ENCODE measurements at places on chromosomes 7 and 10.

GRCh38 chr10:7235376-7235775 lies 175.5 kb downstream of the SFMBT2 start:
- DNase-seq, result no peak

DNA sequence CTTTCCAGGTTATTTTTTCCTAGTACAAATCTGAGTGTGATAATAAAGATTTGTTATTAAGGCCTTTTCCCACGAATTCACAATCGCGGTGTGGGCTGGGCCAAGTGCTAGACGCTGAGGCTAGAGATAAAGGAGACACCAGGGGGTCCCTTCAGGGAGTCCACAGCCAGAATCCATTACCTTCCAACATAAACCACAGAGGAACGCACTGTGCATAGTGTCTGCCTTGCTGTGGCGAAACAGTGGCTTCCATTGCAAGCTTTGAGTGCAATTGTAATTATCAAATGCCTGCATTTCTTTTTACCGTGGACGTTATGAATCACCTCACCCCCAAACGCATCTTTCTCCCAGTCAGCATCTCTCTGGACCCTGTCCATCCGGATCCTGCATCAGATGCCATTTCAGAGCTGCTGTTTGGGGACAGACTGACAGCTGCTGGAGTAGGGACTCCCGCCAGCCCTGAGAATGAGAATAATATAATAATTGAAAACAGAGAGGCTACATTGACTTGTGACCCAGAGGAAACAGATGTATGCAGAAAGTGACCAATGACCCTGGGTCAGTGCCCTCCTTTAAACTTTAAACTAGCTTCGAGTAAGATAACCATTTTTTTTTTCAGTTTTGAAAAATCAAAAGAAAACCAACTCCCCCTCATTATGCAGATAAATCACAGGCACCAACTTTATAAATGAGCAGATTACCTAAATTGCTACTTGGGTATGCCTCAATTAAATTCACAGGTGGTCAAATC lies 456.2 kb upstream of the NRP1 start:
- DNase-seq, result no peak

- DNase-seq, result no peak
Measured at GRCh38 chr10:120217736-120218135, 239.3 kb upstream of the PLPP4 start.

GRCh38 chr10:24257588-24257987 lies 48.6 kb downstream of the KIAA1217 start:
- DNase-seq, result no peak

DNA sequence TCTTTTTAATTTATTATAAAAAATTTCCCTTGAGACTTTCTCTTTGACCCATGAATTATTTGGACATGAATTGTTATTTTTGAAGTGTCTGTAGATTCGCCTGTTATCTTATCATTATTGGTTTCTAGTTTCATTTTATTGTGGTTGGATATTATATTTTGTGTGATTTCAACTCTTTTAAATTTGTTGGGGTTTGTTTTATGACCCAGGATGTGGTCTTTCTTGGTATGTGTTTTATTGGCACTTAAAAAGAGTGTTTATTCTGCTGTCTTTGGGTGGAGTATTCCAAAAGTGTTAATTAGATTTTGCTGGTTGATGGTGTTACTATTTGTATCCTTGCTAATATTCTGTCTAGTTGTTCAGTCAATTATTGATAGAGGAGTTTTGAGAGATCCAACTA lies 50.5 kb upstream of the GPR141 start:
- no peak for DNase-seq

GRCh38 chr7:148715027-148715426 lies 16.3 kb downstream of the CUL1 start:
- no peak for DNase-seq

- DNase-seq, result no peak
Measured at GRCh38 chr10:12847361-12847975, 154.0 kb downstream of the CCDC3 start.

- DNase-seq, result no peak
Measured at GRCh38 chr7:73892003-73892999, 31.3 kb downstream of the TMEM270 start.
